ENCODE measurements at places on chromosomes 13 and 19. TPM values are rescaled to one million over a fixed set of nuclear protein-coding genes. Genes with fewer than 3 reads are reported as not detected.

DNA sequence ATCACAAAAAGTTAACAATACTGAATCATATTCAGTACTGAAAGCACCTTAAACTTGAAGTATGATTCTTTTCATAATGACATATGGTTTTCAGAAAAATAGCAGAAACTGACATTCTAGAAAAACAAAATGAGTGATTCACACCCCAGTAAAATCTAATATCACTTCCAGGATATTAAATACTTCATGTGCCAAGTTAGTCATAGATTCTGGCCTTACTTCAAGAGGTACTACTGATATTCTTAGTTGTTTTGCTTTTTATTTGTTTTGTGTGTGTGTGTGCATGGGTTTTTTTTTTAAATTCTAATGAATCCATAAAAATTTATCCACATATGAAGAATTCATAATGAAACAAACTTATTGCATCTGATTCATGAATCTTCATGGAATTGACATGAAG, 207.9 kb upstream of the UFM1 start:
- no peak overlapping the region for H3K4me3 ChIP-seq
- no peaks in the 10 kb centered on the region for H3K36me3 ChIP-seq
- DNase-seq: no peak
- H3K4me1 ChIP-seq: no peaks in the 10 kb centered on the region

GRCh38 chr13:37608750-37609339, 10.3 kb upstream of the POSTN start:
- H3K27me3 ChIP-seq: no peaks in the 10 kb centered on the region
- H3K4me1 ChIP-seq: no peaks in the 10 kb centered on the region
- no peak overlapping the region for H3K4me3 ChIP-seq
- no peaks in the 10 kb centered on the region for H3K36me3 ChIP-seq
- H3K27ac ChIP-seq: no peak overlapping the region
- no peak for DNase-seq

GRCh38 chr13:33367926-33368325, 82.4 kb upstream of the STARD13 start:
- no peaks in the 10 kb centered on the region for H3K27me3 ChIP-seq
- H3K4me3 ChIP-seq: no peak overlapping the region
- no peaks in the 10 kb centered on the region for H3K36me3 ChIP-seq

- H3K36me3 ChIP-seq: no peaks in the 10 kb centered on the region
- no peak overlapping the region for H3K4me3 ChIP-seq
- no peaks in the 10 kb centered on the region for H3K4me1 ChIP-seq
- no peaks in the 10 kb centered on the region for H3K27me3 ChIP-seq
- no peak for DNase-seq
- no peak overlapping the region for H3K27ac ChIP-seq
Measured at GRCh38 chr13:92488249-92488852, 738.3 kb upstream of the GPC6 start.

Gene VN1R4
- not detected for total RNA-seq

Gene LILRB2
- 23.7 TPM for total RNA-seq

Gene CGB1
- total RNA-seq: not detected

Gene SYCN
- not detected for total RNA-seq

Gene APOE
- total RNA-seq: 2.7 TPM

Gene IL4I1
- total RNA-seq: 3.4 TPM
